SIG-M5 (cell line): ENCODE measurements at places on chromosomes 5 and 9.

DNA sequence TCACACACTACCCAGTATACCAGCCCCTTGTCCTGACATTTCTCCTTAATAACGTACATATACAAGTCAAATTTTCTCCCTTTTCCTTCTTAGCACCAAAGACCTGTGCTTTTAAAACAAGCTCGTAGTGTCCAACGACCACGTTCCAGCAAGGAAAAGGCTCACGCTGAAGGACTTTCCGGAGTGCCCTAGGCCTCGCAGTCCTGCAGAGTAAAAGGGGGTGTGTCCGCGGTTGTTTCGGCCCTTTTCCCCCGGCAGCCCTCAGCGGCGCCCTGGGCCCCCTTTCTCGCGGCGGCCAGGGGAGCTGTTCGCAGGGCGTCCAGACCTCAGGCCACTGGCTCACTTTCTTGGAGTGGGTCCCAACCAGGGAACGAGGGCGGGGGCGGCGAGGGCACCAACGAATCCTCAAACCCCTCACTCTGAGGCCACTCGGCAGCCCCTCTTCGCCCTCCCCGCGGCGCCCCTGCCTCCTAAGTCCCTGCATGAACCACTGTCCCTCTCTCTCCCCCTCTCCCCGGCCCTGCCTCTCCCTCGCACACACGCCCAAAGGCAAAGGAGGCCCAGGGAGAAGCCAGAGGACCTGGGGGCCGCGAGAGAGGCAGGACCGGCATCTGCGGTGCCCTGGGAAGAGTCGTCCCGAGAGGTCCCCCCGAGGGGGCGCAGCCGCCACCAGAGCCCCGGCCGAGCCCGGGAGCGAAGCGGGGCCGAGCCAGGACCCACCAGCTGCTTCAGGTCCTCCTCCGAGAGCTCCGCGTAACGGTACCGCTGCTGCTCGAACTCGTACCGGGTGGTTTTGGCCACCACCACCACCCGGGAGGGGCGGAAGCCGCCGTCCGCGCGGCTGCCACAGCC, 720 bp downstream of the NADK2 start:
- no peak for DNase-seq

DNA sequence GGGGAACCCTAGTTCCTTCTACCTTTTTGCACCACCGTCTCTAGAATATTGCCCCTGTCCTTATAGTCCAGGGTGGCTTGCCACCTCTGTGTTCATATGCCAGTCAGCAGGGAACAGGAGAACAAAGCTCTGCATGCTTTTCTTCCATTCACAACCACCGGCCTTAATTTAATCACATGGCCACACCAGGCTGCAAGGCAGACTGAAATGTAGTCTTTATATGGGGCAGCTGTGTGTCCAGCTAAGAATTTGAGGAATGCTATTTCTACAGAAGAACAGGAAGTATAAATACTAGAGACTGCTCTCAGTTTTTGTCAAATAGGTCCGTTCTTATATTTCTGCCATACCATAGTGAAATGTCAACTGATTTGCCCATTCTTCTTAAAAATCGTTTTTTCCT, 5.8 kb downstream of the C5orf22 start:
- no peak for DNase-seq

- no peak for DNase-seq
Observed at GRCh38 chr5:14806456-14806855, 65.1 kb downstream of the ANKH start.

GRCh38 chr9:83367326-83367725, 170.9 kb downstream of the FRMD3 start:
- DNase-seq, result no peak

DNA sequence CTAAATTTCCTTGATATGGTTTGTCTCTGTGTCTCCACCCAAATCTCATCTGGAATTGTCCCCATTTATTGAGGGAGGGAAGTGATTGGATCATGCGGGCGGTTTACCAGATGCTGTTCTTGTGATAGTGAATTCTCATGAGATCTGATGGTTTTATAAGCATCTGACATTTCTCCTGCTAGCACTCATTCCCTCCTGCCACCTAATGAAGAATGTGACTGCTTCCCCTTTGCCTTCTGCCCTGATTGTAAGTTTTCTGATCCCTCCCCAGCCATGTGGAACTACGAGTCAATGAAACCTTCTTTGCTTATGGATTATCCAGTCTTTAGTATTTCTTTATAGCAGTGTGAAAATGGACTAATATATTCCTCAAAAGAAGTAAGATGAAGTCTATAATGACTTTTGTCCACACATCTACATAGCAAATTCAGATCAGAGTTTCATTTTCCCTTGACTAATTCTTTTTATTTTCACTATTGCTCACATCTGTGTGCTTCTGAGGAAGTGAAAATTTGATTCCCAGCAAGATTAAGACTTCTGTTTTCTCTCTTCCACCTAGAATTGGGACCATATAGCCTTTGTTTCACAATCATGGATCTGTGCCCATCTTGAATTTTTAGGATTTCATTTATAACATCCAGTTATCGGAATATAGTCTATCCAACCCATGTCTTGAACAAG, 393.5 kb downstream of the DMAC1 start:
- DNase-seq, result no peak

GRCh38 chr5:140336388-140336787, 10.0 kb downstream of the HBEGF start:
- DNase-seq, result no peak
